ENCODE measurements at places on chromosomes 7 and 10.

- DNase-seq: no peak
Observed at GRCh38 chr10:126218174-126218573, 170.1 kb downstream of the ADAM12 start.

GRCh38 chr10:72059843-72060822 lies 28.2 kb downstream of the SPOCK2 start:
- no peak for DNase-seq

DNA sequence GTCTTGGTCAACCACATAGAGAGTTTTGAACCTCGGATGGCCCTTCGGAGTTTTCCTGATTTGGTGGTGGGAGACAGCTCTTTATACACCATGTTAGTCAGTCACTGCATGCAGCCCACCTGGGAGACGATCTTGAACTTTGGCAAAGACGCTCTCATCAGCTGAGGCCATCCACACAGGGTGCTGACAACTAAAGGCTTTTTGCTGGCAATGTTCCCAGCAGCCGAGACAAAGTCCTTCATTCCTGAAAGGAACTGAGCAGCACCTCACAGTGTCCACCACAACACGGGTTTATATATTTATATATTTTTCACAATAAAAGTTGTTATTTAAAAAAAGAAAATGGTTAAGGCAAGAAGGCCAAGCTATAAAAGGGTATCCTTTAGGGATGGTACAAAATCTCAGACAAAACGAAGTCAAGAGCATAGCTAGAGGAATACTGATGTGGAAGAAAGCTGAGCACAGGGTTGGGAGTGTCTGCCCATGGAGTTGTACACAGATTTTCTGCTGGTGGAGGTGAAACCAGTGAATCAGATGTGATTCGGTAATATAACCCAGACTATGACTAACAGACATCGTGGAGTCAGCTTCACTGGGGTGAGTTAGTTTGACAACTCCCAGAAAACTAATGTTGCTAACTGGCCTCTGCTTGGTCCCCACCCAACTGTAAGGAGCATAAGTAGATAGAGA lies 27.4 kb upstream of the CAPZA2 start:
- DNase-seq: no peak

GRCh38 chr10:119782981-119783664 lies 57.3 kb downstream of the INPP5F start:
- DNase-seq: no peak

GRCh38 chr10:42924484-42924883 lies 141.9 kb downstream of the BMS1 start:
- DNase-seq: no peak

- no peak for DNase-seq
Observed at GRCh38 chr7:132312531-132313055, 263.7 kb downstream of the PLXNA4 start.

- no peak for DNase-seq
Observed at GRCh38 chr10:119395280-119396007, 147.1 kb downstream of the RGS10 start.

DNA sequence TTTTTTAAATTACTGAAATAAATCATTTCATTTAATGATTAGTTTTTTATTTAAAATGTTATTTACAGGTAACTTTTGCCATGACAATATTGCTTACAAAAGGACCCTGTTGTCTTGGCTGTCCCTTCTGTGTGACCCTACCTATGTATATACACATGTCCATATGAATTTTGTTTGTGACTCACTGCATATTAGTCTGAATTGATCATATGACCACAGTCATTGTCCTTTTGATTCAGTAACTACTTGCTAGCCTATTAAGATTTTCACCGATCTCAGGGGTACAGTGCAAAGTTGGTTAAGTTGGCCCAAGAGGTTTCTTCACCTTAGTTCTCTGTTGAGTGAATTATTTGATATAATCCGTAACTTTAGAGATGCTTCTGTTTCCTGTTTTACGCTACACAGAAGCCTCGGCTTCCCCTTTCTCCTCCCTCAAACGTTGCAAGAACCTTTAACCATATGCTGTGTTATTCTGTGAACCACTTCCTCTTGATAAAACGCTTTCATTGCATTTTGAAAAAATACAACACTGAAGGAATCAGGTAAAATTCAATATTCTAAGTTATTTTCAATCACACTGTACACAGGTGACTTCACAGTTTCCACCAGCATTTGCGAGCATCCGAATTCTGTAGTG lies 43.9 kb downstream of the APBB1IP start:
- DNase-seq: no peak

- DNase-seq: no peak
Observed at GRCh38 chr10:91341686-91342085, 68.5 kb upstream of the HECTD2 start.

DNA sequence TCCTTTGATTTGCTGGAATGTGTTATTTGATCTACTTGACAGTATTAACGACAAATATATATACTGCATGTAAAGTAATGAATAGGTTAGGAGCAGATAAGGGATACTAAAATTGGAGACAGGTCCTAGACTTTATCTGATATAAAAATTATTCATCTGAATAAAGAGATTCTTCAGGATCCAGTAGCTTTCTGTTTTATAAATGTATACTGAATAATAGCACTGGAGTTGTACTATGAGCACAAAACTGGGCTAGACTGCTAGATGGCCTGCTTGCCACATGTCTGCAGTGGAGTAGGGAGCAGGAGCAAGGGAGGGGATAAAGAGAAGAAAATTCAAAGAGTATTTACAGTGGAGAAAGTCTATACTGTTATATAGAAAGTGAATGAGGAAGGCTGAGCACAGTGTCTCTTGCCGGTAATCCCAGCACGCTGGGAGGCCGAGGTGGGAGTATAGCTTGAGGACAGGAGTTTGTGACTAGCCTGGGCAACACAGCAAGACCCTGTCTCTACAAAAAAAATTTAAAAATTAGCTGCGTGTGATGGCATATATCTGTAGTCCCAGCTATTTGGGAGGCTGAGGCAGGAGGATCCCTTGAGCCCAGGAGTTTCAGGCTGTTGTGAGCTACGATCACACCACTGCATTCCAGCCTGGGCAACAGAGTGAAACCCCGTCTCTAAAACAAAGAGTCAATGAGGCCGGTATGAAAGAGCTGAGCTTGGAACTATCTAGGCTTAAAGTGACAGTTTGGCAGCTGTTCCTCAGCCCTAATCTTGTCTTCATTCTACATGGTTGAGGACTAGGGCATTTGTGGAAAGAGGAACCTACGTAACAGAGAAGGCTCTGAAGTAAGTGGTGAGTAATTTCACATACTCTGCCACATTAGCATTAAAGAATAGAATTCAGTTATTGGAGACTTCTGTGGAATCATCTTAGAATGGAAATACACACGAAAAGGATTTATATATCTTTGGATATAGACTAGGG lies 41.8 kb downstream of the CD36 start:
- DNase-seq: no peak

DNA sequence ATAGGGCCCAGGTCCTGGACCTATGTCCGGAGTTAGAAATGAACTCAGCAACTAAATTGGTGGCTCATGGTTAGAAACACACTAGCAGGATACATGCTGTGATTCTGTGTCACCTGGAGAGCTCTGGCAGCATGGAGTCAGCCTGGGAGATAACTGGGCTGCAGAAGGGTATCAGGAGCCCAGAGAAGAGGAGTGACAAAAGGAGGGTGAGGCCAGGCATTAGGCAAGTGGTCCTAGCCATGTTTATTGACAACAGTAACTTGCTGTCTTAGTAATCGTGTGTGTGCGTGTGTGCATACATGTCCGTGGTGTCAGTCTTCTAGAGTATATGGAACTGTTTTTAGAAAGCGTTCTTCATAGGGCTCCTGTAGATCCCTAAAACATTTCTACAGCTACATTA lies 157.5 kb upstream of the PHYHIPL start:
- DNase-seq: no peak

All from stimulated activated CD8-positive, alpha-beta memory T cell treated with anti-CD3 and anti-CD28 coated beads, Interleukin-4, amount 100 ng/mL, for 1 hour (primary cell).